ENCODE measurements at places on chromosomes 12 and 14.
A peak's percentile ranks its signal among the peaks of the same experiment; 100 is the strongest.

- no peak for DNase-seq
These were observed 452 bp downstream of the P2RX2 start for GRCh38 chr12:132619071-132619385.

DNA sequence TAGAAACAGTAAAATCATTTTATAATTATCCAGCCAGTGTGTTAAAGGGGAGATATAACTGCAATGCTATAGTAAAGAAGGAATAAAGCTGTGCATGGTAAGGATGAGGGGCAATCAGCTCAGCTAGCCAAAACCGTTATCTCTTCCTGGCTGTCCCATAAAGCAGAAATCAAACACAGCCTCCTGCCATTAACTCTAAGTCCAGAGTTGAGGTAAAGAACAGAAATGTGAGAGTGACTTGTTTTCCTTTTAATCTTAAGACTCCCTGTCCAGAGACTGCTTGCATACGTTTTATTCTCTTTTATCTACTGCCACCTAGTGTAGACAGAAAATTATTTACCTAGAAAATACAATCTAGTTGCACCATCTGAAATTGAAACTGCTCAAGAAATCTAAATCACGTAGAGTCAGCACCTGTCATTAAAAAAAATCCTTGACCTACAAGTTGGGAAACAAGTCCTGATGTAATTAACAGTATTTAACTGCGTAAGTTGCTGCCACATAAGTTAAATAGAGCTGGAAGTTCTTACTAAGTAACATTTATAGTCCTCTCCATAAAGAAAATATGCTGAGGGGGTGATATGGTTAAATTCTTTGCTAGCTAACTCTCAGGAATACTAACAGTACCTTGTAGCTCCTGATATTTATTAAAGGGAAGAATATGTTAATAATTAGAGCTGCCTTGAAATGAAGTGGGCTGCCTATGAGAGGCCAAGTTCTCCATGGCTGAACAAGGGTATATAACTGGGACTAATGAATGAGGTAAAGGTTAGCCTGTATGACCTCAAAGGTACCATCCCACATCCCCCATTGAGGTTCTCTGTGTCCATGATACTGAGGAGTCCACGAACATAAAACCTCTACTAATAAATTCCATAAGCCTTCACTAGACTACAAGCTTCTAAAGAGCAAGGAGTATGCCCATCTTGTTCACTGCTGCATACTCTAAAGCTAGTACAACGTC is 62.7 kb downstream of the GALNT4 start:
- no peak for DNase-seq

DNA sequence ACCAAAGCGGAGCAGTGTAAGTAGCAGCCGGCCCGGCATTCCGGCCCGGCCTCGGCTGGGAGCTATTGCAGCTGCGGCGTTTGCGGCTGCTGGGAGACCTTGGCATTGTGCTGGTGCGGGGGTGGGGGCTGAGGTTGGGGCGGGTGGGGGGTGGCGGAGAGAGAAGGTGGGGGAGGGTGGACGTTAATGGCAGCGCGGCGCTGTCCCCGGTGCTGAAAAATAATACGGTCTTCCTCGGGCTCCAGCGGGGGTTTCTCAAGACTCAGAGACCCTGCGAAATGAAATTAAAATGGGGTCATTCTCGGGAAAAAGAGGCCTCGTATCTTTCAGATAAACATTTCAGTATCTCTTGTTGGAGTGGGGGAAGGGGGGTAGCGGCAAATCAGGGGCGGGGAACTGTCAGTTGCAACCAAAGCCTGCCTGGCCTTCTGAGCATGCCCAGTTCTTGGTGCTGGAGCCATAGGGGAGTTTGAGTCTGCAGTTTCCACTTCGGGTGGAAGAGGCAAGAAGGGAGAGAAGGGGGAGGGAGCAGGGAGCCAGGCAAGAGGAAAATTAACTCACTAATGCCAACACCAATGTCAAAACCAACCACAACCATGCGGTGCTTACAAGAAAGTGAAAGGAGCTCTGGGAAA is 414 bp downstream of the UNC79 start:
- DNase-seq, result no peak

DNA sequence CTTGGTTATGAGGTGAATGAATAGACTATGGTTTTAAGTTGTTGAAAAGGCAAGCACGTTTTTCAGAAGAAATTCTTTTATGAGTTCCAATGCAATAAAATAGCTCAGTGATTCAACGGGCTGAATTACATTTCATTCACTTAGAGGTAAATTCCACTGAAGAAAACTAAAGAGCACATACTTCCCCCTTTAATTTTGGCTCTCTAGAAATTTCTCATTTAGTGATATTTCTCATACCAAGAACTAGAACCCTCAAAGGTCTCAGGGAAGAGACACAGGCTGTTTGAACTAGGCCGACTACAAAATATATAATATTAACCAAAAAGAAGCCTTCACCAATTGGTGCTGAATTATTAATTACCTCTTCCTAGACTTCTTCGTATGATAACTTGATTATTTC is 68.6 kb downstream of the TAOK3 start:
- no peak for DNase-seq

DNA sequence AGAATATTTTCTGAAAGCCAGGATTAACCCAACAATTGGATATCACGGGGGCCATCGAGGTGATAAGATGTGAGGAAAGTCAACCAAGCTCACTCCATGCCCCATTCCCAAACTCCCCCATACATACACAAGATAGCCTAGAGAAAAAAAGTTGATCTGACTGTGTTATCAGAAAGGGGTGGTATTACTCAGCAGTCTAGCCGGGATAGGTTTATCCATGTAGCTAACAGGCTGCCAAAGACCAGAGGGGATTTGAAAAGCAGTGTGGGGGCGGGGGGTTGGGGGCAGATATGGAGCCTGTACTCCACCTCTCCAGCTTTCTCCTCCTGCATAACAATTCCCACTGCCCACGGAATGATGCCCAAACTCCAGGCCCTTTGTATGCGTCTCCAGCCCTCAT is 13.2 kb upstream of the MAP1LC3B2 start:
- DNase-seq, result no peak

- DNase-seq, result no peak
These were observed 139.4 kb upstream of the FRMD6 start for GRCh38 chr14:51512316-51512715.

DNA sequence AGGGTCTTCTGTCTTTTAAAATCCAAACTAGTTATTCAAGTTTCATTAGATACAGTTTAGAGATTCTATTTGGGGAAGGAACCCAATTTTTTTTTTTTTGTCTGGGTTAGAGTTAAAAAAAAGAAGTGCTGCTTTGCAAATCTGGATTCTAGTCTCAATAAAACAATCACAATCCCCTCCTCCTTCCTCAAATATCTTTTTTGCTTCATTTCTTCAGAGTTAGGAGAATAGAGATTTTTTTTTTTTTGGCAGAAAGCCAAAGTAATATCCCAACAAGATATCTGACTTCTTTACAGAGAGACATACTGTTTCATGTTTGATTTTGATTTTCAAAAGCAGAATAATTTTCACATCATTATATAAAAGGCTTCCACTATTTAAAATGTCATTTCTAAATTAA is 201.9 kb downstream of the FOXN3 start:
- DNase-seq, result no peak

- DNase-seq, result no peak
These were observed 18.0 kb upstream of the NT5DC3 start for GRCh38 chr12:103858953-103859601.

GRCh38 chr12:123940627-123940966 is 32.0 kb downstream of the CCDC92 start:
- no peak for DNase-seq

GRCh38 chr12:54136844-54137580 is 51.8 kb downstream of the SMUG1 start:
- no peak for DNase-seq

- no peak for DNase-seq
These were observed 91.2 kb downstream of the WNK1 start for GRCh38 chr12:843609-844008.

GRCh38 chr12:16608946-16609539 is 3.1 kb upstream of the LMO3 start:
- no peak for DNase-seq

GRCh38 chr14:55665067-55665675 is 85.2 kb downstream of the KTN1 start:
- DNase-seq, result no peak

- DNase-seq, result no peak
These were observed 14.0 kb upstream of the FBXO33 start for GRCh38 chr14:39446131-39446744.

- no peak for DNase-seq
These were observed 162.7 kb upstream of the TMTC2 start for GRCh38 chr12:82523996-82524395.

- DNase-seq, result no peak
These were observed 141.9 kb upstream of the BMP4 start for GRCh38 chr14:54098536-54098935.

GRCh38 chr12:132178801-132179401 is 34.6 kb downstream of the NOC4L start:
- DNase-seq, result no peak

DNA sequence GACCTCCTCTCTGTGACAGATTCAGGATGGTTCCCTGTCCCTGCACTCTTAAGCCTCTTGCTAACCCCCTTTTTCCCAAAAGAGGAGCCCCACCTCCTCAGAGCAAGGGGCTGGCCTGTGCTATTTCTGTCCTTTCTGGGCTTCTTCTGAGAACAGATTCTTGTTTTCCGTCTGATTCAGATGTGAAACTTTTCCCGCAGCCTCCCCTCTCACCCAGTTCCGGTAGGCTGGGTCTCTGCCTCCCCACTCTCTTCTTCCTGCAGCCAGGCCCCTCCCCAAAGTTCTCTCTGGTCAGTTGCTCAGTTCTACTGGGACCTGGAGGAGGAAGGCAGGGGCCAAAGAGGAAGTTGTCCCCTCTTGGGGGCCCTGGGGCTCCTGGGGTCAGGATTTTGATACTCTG is 11.8 kb downstream of the PDE1B start:
- peak; percentile 64 for DNase-seq

DNA sequence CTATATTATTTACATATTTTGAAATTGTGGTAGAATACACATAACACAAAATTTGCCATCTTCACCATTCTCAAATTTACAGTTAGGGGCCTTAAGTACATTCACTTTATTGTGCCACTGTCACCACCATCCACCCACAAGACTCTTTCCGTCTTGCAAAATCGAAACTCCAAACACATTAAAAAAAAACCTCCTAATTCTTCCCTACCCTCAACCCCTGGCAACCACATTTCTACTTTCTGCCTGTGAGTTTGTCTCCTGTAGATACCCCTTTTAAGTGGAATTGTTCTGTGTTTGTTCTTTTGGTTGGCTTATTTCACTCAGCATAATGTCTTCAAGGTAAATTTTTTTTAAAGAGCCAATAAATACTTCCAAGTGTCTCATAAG is 31.6 kb upstream of the AMIGO2 start:
- DNase-seq, result no peak

GRCh38 chr12:40232602-40233001 is 7.8 kb downstream of the LRRK2 start:
- DNase-seq, result no peak

DNA sequence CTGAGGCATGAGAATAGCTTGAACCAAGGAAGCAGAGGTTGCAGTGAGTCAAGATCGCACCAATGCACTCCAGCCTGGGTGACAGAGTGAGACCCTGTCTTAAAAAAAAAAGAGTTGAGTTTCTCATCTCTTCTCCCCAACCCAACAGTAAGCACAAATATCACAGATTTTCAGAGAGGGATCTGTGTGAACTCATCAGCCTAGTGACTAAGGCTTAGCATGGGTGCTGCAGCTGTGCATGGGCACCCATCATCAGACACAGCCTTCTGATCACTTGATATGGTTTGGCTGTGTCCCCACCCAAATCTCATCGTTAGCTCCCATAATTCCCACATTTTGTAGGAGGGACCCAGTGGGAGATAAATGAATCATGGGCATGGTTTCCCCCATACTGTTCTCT is 298.9 kb downstream of the PCNX1 start:
- DNase-seq, result no peak

- no peak for DNase-seq
These were observed 735 bp upstream of the MAPKAPK5 start for GRCh38 chr12:111841236-111841749.

DNA sequence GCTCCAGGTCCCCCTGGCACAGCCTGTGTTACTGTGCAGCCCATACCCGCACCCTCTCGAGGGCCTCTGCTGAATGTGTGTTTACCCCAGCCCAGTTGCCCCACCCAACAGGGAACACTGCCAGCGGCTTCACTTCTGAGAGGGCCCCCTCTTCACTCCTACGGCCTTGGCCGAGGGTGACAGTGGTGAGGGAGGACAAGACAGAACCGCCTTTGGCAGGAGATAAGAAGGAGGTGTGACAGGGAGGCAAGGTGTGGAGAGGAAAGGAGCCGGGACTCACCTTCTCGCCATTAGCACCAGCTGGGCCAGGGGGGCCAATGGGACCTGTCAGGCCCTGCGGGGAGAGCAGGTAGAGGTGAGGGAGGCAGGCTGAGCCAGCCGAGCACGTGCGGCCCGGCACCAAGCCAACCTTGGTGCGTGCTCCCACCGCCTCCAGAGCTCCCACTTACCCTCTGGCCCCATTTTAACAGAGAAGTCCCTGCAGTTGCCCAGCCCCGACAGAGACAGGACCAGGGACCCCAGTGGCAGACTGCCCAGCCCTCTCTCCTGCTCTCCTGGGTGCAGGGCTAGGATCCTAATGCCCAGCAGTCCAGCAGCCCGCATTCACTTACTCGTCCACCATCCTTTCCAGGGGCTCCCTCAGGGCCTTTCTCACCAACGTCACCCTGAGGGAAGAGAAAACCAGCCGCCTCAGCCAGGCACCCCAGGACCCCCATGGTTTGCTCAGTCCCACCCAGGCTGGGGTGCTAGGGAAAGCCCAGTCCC is 18.3 kb downstream of the TMEM106C start:
- DNase-seq, result no peak

GRCh38 chr14:100239840-100240667 is 1.1 kb downstream of the YY1 start:
- peak; percentile 93 for DNase-seq

DNA sequence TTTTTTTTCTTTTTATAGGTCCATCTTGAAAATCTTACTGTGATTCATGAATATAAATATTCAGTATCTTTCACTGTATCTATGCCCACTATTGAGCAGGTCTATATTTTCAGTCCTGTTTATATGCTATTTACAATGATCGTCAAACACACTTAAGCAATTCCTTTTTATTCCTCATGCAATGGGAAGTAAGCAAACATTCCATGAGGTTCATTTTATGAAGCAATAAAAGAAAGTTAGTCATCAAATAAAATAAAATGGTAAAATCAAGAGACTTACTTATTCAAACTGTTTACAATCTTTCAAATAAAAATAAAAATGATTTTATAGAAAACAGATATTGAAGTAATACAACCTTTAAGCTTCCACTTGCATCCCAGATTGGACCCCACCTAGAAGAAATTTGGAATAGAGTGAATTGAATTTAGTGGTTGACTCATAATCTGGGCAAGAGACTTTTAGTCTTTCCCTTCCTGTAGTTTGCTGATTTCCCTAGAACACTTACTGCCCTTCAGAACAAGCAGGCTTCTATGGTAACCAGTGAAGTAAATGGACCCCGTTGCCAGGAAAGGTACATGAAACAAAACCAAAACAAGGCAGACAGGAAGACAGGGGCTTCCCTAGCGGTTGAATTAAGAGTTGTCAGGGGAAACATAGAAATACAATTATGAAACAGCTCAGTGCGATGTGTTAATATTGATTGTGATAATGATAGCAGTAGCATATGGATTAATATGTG is 241.0 kb upstream of the ATP2B1 start:
- DNase-seq, result no peak

- no peak for DNase-seq
These were observed 135.8 kb downstream of the INSM2 start for GRCh38 chr14:35669782-35670181.

Data from activated CD8-positive, alpha-beta memory T cell treated with anti-CD3 and anti-CD28 coated beads for 24 hours (primary cell).